NCI-H446 treated with DMSO at 0.1 percent for 48 hours (cell line): ENCODE measurements at places on chromosomes 4 and X.

GRCh38 chrX:107787827-107788226, 10.3 kb downstream of the NCBP2L start:
- no peak for DNase-seq

GRCh38 chr4:107922486-107923473, 8.6 kb upstream of the CYP2U1 start:
- DNase-seq: no peak

GRCh38 chr4:84439996-84440395, 59.1 kb downstream of the NKX6-1 start:
- no peak for DNase-seq

DNA sequence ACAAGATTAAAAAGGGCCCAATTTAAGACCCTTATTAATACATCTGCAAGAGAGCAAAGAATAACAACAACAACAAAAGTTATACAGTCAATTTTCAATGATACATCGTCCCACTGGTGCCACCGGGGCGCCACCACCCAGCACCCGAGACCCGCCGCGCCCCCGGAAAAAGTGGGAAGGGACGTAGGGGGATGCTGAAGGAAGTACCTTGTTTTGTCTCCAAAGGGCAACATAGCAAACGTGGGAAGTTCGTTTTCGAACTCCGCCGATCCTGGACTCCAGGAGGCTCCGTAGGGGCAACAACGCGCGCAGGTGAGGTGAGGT, 1.7 kb downstream of the PDE5A start:
- DNase-seq: no peak

GRCh38 chr4:52755426-52755825, 4.2 kb upstream of the ERVMER34-1 start:
- no peak for DNase-seq

GRCh38 chrX:47229427-47229826, 3.4 kb upstream of the USP11 start:
- no peak for DNase-seq

DNA sequence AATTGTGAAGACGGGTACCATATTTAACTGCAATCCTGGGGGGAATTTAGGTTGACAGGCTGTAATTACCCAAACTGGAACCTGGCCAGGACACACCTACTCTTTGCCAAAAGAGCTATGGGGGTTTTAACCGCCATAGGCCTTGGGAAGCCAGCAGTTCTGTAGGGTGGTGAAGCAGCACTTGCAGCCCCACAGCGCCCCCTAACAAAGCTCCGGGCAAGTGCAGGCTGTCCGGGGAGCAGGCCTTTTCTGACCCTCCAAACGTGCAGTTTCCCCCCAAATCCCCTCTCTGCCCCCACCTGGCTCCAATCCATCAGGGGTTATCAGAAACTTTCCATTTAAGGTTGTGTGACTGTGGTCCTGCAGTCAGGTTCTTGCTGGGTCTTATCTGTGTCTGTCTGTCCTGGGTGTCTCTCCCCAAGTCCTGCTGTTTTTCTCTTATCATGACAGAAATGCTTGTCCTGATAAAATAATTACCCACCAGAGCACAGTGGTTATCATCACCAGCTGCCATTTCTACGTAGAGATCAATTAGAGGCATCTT, 350.9 kb downstream of the MID1IP1 start:
- no peak for DNase-seq

- no peak for DNase-seq
Measured at GRCh38 chrX:119605464-119606279, 552 bp downstream of the NKRF start.
